ENCODE measurements at places on chromosomes 13 and 19.
A peak's percentile ranks its signal among the peaks of the same experiment; 100 is the strongest.

GRCh38 chr13:102609696-102610095, 12.9 kb downstream of the TPP2 start:
- no peaks in the 10 kb centered on the region for H3K27me3 ChIP-seq
- peaks cover 32% of the 10 kb centered on the region for H3K4me1 ChIP-seq
- peak overlapping the region; percentile 27 for H3K27ac ChIP-seq
- H3K36me3 ChIP-seq = peaks cover 46% of the 10 kb centered on the region
- H3K4me3 ChIP-seq = peak overlapping the region; percentile 10

GRCh38 chr19:29385191-29385795, 140.5 kb upstream of the VSTM2B start:
- H3K27ac ChIP-seq = no peak overlapping the region
- H3K4me3 ChIP-seq = no peak overlapping the region
- no peak for DNase-seq
- no peaks in the 10 kb centered on the region for H3K4me1 ChIP-seq
- H3K36me3 ChIP-seq = no peaks in the 10 kb centered on the region

DNA sequence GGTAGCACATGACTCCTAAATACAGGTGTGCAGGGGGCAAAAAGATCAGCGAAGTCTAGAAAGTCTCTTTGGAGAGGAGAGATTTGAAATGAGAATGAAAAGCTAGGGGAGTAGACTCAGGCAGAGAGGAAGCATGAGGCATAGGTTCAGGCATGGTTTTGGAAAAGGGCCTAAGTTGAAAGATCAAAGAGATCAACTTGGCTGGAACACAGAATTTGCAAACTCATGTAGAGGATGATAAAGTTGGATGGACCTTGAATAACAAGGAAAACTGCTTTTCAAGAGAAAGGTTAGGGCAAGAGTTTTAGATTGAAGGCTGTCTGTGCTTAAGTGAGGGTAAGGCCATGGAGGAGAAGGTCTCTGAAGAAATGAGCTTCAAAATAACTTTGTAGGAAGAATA, 47.4 kb upstream of the UBAC2 start:
- peaks cover 3% of the 10 kb centered on the region for H3K36me3 ChIP-seq
- H3K27me3 ChIP-seq = peaks cover 3% of the 10 kb centered on the region
- H3K27ac ChIP-seq = no peak overlapping the region
- H3K4me3 ChIP-seq = no peak overlapping the region

- peaks cover 12% of the 10 kb centered on the region for H3K4me1 ChIP-seq
- no peak overlapping the region for H3K27ac ChIP-seq
- no peaks in the 10 kb centered on the region for H3K27me3 ChIP-seq
- H3K36me3 ChIP-seq = peaks cover 4% of the 10 kb centered on the region
- H3K4me3 ChIP-seq = no peak overlapping the region
These were observed 18.3 kb upstream of the N4BP2L1 start for GRCh38 chr13:32446220-32446619.

- DNase-seq = no peak
- H3K4me1 ChIP-seq = peaks cover 1% of the 10 kb centered on the region
- no peak overlapping the region for H3K27ac ChIP-seq
- H3K4me3 ChIP-seq = no peak overlapping the region
- peaks cover 22% of the 10 kb centered on the region for H3K36me3 ChIP-seq
These were observed 96.3 kb downstream of the COG6 start for GRCh38 chr13:39751805-39752204.

- no peaks in the 10 kb centered on the region for H3K27me3 ChIP-seq
- no peak overlapping the region for H3K4me3 ChIP-seq
- peaks cover 4% of the 10 kb centered on the region for H3K4me1 ChIP-seq
- H3K27ac ChIP-seq = peak overlapping the region; percentile 24
- no peaks in the 10 kb centered on the region for H3K36me3 ChIP-seq
These were observed 4.0 kb downstream of the EBI3 start for GRCh38 chr19:4233282-4233853.

GRCh38 chr19:14561847-14562351, 10.0 kb downstream of the NDUFB7 start:
- H3K4me3 ChIP-seq = no peak overlapping the region
- no peaks in the 10 kb centered on the region for H3K27me3 ChIP-seq
- peak overlapping the region; percentile 42 for H3K27ac ChIP-seq
- peaks cover 4% of the 10 kb centered on the region for H3K4me1 ChIP-seq
- peaks cover 6% of the 10 kb centered on the region for H3K36me3 ChIP-seq
- DNase-seq = no peak

DNA sequence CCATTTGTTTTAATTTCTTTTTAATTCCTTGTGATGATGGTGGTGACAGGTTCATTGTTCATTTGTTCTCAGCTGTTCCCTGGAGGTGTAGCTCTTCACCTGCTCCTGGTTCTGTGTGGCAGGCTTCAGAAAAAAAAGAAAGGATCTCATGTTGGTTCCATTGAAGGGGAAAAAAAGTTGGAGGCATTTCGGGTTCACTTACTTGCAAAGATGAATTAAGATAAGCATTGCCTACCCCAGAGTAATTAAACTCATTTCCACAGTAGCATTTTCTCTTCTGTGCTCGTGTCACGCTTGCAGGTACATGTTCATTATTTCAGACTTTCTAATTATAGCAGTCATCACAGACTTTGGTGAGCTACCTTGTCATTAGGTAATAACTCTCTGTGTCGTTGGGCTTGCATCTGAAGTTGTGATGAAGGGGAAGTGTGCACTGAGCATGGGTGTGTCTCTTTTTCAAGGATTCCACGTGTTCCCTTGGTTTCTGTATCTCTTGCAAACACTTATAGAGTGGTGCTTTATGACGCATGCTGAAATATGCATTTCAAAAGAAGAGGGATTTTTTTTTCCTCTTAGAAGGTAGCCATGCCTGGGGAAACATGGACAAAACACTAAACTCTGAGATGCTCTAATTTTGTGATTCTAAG, 69.1 kb downstream of the MTUS2 start:
- no peak for DNase-seq
- no peaks in the 10 kb centered on the region for H3K27me3 ChIP-seq
- H3K36me3 ChIP-seq = no peaks in the 10 kb centered on the region
- H3K27ac ChIP-seq = no peak overlapping the region
- no peak overlapping the region for H3K4me3 ChIP-seq

DNA sequence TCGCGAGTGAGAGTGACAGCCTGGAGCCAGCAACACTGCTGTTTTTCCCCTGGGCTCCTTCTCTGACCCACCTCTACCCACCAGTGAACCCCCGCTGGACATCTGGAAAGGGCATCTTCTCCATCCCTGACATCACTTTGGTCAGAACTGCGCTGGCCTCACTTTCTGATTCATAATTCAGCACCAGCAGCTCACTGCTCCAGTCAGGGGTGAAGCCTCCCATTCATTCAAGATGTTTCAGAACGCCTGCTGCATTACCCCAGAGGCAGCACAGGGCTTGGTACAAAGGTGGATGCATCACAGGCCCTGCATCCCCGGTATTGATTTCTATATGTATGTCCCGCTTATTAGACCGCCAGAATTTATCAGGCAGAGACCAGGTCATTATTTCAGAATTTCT, 182.8 kb upstream of the TSHZ3 start:
- no peaks in the 10 kb centered on the region for H3K4me1 ChIP-seq
- H3K27ac ChIP-seq = no peak overlapping the region
- DNase-seq = no peak
- H3K36me3 ChIP-seq = no peaks in the 10 kb centered on the region
- no peak overlapping the region for H3K4me3 ChIP-seq

DNA sequence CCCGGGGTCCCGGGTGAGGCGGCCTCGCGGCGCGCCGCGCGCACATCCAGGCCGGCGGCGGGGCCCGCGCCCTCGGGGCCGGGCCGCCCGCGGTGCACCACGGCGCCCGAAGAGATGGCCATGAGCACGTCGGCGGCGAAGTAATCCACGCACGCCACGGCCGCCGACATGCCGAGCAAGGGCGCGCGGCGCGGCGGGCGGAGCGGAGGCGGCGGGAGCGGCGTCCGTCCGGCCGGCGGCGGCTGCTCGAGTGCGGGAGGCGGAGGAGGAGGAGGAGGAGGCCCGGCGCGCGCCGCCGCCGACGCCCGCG, at the start of gene KLF16:
KLF16 (minus strand) TSS at position 252 of the 310 bp plus-strand sequence; CDS start at position 170, 82 bp downstream.
- peak within 1 kb of the TSS; percentile 93 for H3K27ac ChIP-seq
- H3K4me3 ChIP-seq = peak within 1 kb of the TSS; percentile 96
- no peaks in the 10 kb centered on the region for H3K27me3 ChIP-seq

DNA sequence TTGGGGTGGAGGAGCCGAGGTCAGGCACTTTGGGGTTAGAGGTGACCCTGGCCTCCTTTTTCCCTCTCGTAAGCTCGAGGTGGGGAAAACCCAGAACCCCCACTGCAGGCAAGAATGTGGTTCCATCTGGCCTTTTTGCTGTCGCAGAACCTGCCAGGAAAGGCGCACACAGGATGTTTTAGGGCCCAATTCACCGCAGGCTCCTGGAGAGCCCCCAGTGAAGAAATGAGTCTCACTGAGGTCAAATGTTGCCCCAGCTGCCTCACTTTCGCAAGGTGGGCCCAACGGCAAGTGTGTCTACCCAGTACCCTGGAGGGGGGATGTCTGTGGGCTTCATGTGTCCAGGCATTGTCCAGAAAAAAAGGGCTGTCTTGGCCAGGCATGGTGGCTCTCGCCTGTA, 61.8 kb downstream of the PEX11G start:
- peaks cover 10% of the 10 kb centered on the region for H3K4me1 ChIP-seq
- peak overlapping the region; percentile 25 for H3K4me3 ChIP-seq
- no peaks in the 10 kb centered on the region for H3K27me3 ChIP-seq
- DNase-seq = no peak

All from activated naive CD8-positive, alpha-beta T cell treated with anti-CD3 and anti-CD28 coated beads, Interleukin-2, amount 10 ng/mL, durations not matched to agents 7 days and 5 days (primary cell).